ENCODE measurements at places on chromosomes 16 and 17.

DNA sequence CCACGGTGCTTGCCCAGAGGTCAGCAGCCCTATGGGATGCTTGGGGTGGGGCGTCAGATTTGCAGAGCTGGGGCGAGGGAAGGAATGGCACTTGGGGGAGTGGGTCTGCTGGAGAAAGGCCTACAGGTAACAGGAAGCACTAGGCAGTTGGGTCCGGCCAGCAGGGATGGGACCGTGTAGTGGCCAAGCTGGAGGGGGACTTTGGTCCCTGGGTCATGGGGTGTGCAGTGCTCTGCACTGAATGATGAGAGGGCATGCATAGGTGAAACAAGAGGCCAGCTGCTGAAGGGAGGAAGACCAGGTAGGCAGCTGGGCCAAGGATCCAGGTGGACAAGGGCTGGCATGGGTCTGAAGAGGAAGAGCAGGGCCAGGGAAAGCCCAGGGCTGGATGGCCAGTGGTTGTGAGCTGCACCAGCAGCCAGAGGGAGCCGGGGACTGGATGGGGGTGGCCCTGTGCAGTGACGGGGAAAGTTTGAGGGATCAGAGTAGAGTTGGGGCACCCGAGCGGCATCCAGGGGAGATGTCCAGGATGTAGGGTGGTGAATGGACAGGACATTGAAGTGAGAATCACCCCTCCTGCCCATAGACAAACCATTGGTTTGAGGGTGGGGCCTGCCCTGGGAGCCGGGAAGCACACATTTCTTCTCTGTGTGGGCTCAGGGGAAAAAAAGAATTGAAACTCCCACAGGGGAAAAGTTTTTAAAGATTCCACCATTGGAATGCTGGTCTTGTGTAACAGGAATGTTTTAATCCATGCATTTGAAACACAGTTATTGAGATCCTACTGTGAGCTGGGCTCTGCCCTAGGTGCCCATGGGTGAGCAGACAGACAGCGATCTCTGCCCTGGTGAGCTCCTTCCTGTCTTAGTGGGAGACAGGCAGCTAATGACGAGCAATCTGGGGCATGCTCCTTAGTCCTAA, 25.1 kb downstream of the RAI1 start:
- no peak for DNase-seq

DNA sequence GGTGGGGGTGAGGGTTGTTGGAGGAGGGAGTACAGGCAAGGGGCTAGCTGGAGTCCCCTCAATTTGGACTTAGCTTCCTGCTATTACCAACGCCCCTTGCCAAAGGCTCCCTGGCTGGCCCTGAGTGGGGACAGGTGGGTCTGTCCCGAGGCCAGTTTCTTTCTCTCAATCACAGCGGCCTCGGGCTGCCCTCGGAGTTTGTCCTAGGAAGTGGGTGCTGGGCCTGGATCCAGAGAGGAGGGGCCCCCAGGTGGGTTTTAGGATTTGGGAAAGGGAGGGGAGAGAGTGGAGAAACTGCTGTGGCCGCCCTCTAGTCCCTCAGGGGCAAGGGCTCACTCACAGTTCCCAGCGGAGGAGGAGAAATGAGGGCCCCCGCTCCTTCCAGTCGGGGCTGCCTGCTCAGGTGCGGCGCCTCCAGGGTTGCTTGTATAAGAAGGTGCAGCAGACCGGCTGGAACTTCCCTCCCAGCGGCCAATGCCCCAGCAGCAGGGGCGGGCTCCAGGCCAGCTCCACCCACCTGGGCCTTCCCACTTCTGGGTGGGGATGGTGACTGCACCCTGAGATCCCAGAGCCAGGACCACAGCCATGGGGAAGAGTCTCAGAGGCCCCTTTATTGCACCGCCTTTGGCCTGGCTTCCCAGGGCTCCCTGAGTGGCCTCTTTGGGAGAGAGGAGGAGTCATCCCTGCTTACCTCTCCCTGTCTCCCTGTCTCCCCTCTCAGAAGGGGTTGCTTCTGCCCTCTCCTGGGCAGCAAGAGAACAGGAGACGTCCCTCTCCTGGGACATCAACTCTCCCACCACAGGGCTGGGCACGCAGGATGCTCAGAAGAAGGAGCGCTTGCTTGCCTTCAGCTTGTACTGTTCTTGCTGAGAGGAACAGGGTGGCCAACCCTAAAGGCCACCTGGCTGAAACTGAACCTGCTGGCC, 112.0 kb upstream of the SMURF2 start:
- DNase-seq = no peak

DNA sequence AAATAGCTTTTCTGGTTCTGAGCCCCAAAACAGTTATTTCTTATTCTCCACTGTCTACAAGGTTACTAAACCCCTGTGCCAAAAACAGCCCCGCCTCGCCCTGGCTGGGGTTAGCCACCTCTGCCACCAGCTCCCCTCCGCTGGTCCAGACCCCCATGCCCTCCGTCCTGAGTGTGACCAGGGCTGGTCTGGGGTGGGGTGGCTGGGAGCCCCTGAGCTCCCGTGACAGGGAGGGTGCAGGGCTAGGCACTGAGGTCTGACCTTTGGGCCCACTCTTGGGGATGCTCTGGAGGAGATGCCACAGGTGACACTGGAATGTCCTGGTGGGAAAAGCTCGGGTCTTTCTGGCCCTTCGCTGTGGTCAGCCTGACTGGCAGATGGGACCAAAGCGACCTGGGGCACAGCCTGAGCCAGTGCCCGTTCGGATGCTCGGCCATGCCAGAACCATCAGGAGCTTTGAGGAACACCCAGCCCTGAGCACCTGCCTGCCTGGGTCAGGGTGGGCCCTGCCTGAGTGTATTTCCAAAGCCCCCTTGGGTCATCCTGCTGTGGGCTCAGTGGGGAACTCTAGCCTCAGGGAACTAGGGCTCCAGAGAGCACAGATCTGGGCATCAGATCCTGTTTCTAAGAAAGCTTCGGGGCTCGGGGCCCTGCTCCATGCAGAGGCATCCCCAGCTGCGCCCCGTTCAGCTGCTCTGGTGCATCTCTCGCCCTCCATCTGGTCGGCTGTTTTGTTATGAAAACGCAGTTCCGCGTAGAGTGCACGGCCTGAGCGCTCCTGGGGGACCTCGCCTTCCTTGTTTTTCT, 72.1 kb upstream of the GNG13 start:
- no peak for DNase-seq

GRCh38 chr17:65742403-65743307, 181.2 kb upstream of the AXIN2 start:
- DNase-seq = no peak

- no peak for DNase-seq
Measured at GRCh38 chr17:39167476-39167875, 1.5 kb upstream of the ARL5C start.

- DNase-seq = no peak
Measured at GRCh38 chr17:6554871-6555330, 1.5 kb downstream of the PITPNM3 start.

- peak; percentile 93 for DNase-seq
Measured at GRCh38 chr17:7242717-7243452, 636 bp upstream of the GABARAP start.

GRCh38 chr17:4944554-4945175, 3.7 kb downstream of the PFN1 start:
- DNase-seq = no peak

DNA sequence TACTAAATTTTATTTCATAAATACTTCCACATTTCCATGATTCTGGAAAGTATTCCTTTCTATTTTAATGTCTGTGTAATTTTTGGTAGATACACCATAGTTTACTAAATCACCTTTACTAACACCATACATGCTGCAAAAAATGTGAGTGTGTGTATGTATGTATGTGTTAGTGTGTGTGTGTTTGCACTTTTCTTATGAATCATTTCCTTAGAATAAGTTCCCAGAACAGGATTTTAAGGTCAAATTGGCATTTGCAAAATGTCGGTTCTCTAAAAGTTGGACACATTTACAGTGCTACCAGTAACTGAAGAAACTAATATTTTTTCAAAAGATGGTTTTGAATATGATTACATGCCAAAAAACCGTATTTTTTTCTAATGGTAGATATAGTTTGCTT, 137.1 kb downstream of the CYB561 start:
- DNase-seq = no peak

GRCh38 chr17:41144846-41145245, 4.5 kb upstream of the KRTAP4-6 start:
- no peak for DNase-seq

DNA sequence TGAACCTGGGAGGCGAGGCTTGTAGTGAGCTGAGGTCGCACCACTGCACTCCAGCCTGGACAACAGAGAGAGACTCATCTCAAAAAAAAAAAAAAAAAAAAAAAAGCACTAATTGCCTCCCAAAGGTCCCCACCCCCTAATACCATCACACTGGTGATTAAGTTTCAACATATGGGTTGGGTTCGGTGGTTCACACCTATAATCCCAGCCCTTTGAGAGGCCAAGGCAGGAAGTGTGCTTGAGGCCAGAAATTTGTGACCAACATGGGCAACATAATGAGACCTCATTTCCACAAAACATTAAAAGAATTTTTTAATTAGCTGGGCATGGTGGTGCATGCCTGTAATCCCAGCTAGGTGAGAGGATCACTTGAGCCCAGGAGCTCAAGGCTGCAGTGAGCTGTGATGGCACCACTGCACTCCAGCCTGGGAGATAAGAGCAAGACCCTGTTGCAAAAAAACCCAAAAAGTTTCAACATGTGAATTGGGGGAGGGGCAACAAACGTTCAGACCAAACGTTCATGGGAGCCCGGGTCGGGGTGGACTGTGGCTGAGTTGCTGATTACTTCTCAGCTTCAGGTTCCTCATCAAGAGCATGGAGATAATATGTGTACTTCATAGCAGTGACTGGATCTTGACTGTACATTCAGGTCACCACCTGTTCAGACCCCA, 62.1 kb upstream of the NOL11 start:
- DNase-seq = no peak

GRCh38 chr17:69179227-69179952, 37.7 kb upstream of the ABCA6 start:
- no peak for DNase-seq

GRCh38 chr17:8542599-8543502, 87.7 kb downstream of the MYH10 start:
- DNase-seq = no peak

GRCh38 chr16:51708861-51709260, 557.8 kb upstream of the SALL1 start:
- DNase-seq = no peak

DNA sequence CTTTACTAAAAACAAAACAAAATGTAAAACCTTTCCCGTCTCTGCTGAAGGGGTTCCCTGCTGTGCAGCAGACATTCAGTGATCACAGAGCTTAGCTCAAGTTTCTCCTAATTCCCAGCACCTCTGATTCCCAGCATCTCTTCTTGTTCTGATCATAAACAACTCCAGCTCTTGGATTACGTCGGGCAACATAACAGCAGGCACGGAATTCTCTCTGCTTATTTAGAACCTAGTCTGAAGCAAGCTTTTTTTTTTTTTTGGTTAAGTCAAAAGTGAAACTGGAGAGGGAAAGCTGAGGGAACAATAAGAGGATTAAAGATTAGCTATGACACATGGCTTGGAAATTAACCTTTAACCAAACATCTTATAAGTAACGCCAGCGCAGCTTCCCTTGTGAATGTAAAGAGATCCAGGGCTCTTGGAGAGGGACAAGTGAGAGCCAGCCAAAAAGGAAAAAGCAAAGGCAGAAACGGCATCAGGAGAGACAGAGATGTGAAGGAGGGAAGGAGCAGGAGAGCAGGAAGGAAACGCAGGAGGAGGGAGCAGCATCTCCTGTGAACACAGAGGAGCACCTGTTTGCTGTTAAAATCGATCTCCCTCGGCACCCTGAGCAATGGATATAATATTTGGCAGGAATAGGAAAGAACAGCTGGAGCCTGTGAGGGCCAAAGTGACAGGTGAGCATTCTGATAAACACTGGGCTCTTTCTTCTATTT, at the start of gene BCO1:
TSS of gene BCO1 (plus strand) at position 394 of the 716 bp plus-strand sequence. CDS start at position 614, 220 bp downstream.
- DNase-seq = peak; percentile 81

DNA sequence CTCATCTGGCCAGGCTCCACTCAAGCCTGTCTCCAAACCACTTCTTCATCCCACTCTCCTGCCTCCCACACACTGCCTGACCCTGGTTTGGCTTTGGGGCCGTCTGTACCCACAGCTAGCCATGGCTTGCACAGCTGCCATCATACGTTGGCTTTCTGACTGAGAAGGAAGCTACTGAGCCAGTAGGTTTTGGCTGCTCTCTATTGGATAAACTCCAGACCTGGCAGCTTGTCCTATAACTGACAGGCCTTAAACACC, 3.9 kb downstream of the MIF4GD start:
- no peak for DNase-seq
